ENCODE measurements at places on chromosomes 1 and 21. TPM values are rescaled to one million over a fixed set of nuclear protein-coding genes. Genes with fewer than 3 reads are reported as not detected.

The CD101 gene
- total RNA-seq = 0.12 TPM

- no peak for DNase-seq
Measured at GRCh38 chr21:17542371-17543011, 29.6 kb downstream of the CXADR start.

The MSH4 gene
- 0.22 TPM for total RNA-seq

DNA sequence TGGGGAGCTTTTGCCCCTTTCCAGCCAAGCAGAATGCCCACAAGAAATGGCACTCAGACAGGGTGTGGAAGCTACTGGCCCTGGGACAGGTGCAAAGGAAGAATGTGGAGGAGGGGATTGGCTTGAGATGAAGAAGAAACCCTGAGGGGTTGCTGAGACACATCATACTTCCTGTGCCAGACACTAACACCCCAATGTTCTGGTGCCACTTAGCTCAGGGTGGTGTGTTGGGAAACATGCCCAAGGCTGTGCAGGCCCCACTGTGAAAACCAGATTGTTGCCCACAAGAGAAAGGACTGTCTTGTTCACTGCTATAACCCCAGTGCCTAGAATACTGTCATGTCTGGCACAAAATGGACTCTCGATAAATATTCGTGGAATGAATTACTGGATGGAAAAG lies 9.9 kb upstream of the PAQR6 start:
- DNase-seq = no peak

The PRAMEF11 gene
- total RNA-seq = not detected

DNA sequence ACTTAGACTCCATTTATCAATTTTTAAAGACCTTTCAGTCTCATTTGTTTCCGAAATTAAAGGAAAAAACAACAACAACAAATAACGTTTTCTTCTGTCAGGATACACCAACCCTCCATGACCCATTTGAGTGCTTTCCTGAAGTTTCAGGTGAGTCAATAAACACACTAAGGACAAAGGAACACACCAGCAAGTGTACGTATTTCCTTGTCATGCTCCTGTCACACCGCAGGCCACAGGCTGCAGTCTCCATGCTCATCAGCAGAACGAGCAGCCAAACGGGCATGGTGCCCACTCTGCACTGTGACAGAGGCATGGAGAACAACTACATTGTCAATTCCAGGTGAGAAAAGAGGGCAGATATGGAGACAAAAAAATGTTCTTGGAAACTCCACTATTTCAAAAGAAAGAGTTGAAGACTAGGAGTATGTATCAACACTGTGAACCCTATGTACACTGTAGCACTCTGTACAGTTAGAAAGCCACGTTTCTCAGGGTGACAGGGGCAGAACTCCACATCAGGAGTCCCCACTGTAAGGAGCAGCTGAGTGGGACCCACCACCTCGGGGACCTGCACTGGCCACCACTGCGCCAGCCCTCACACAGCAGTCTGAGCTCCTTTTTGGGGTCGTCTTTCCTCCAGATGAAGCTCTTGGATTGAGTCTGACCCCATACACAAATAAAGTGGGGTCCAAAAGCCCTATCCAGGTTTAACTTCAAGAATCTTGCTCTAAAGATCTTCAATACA lies 2.6 kb downstream of the PTTG1IP start:
- no peak for DNase-seq

GRCh38 chr1:30751830-30752650 lies 5.5 kb downstream of the LAPTM5 start:
- DNase-seq = no peak

The LRRN2 gene
- not detected for total RNA-seq

The INAVA gene
- total RNA-seq = not detected

DNA sequence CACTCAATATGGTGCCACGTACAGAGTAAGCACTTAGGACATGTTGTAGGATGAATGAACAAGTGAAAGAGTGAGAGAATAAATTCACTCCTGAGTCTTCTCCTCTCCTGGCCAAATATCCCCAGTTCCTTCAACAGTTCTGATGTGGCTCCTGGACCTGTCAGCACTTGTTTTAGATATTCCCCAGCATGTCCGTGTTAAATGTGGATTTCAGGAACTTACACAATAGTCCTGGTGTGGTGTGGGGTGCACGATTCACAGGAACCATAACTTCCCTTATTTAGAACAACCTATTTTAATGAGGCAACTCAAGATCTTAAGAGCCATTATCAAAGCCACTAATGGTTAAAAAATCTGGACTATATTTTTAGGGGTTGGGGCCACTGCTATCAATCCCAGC lies 39.0 kb upstream of the MYSM1 start:
- DNase-seq = no peak

The KPRP gene
- not detected for total RNA-seq

GRCh38 chr1:173191011-173191705 lies 16.0 kb downstream of the TNFSF4 start:
- DNase-seq = no peak

DNA sequence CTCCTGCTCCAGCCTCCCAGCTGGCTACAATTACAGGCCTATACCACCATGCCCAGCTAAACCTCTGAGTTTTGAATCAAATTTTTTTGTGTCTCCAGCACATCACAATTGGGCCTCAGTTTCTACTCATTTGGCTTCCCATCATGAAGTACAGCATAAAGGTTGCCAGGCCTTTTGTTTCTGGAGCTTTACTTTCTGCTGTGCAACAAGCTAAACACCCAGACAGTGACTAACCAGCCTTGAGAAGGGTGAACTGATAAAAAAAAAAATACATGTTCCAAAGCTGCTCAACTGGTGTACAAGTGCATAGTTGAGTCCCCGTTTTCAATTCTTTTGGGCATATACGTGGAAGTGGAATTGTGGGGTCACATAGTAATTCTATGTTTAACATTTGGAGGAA lies 25.1 kb downstream of the TIAM1 start:
- DNase-seq = no peak

The FCRL1 gene
- 0.74 TPM for total RNA-seq

The AKR7A3 gene
- 0.52 TPM for total RNA-seq

DNA sequence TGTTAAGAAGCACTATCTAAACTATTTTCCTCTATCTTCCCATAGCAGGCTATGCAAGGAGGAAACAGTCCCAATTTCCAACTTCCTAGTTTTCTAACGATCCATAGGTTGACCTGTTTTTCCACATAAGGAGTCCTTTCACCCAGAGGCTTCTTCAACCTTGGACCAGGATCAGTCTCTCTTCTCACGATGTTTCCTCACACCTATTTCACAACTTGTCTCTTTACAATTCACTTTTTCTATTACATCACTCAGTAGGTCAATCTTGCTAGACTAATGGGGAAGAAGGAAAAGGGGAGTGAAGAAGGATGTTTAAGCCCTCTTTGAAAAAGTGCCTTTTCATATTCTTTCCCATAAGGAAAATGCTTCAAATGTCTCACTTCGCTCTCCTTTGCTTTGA lies 15.9 kb downstream of the PALMD start:
- no peak for DNase-seq

The RHD gene
- not detected for total RNA-seq

- DNase-seq = no peak
Measured at GRCh38 chr21:40636026-40636425, 210.9 kb downstream of the DSCAM start.

- peak; percentile 63 for DNase-seq
Measured at GRCh38 chr21:14523234-14523633, 22.9 kb downstream of the SAMSN1 start.

DNA sequence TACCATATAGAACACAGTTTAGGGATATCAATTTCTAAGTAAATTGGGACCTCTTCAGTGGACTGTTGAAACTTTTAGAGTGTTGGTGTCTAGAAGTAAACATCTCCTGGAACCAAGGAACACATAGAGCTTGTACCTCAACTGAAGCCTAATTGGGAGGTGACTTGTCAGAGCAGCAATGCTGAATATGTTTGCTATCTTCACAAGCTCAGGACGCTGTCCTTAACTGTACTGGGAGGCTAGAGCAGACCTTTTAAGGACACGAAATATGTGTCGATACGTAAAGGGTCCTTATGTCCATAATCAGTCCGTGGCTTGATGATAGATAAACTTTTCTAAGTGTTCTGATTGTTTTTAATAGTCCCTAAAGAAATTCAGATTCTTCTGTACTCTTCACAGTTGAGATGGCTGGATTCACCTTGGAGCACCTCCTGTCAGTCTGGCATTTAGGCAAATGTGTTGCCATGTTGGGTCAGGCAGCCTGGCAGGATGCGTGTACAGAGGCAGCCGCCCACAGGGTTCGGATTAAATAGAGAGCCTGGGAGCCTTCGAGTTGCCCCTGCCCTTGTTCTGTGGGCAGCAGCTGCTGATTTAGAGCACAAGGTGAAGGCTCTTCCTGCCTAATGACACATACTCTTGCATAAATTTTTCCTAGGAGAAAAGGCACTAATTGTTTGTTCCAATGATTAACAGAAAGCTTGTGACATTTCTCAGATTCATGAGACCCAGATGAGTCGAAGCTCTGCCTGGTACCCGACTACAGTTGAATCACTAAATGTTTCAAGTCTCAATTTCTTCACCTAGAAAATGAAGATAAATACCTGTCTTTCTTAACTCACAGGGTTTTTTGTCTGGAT lies 3.6 kb downstream of the ACTN2 start:
- no peak for DNase-seq

DNA sequence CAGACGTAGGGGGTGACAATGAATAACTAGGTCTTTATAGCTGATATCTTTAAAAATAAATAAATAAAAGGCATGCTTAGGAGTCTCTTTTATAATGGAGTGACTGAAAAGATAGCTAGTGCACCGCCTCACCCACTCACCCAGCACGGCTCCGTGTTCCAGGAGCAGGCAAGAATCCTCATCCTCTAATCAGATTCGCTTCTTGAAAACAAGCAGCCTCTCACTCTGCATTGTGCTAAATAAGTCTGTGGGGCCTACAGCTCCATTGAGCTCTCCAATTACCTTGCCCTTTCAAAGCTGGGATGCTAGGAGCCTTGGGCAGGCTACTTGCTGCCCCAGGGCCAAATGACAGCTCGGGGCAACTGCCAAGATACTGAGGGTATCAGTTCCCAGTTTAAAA lies 91.5 kb downstream of the TIAM1 start:
- DNase-seq = no peak

- no peak for DNase-seq
Measured at GRCh38 chr1:184283999-184284398, 102.8 kb upstream of the C1orf21 start.

DNA sequence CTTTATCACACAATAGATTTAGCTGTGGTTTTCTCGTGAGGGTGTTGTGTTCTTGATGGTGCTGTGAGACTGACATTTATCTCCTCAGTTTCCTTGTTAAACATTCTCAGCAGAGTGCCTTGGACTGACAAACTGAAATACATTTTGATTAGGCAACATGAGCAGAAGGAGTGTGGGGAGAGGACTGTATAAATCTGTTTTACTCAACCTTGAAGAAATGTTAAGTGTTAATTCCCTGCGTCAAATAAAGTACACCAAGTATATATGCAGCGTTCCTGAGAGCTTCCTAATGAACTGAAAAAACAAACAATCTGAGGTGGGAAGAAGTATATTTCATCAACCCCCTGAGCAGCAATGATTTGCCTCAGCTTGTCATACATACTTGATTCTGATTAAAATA lies 540.3 kb upstream of the B3GALT2 start:
- no peak for DNase-seq

- no peak for DNase-seq
Measured at GRCh38 chr1:158020886-158021620, 27.6 kb downstream of the KIRREL1 start.

DNA sequence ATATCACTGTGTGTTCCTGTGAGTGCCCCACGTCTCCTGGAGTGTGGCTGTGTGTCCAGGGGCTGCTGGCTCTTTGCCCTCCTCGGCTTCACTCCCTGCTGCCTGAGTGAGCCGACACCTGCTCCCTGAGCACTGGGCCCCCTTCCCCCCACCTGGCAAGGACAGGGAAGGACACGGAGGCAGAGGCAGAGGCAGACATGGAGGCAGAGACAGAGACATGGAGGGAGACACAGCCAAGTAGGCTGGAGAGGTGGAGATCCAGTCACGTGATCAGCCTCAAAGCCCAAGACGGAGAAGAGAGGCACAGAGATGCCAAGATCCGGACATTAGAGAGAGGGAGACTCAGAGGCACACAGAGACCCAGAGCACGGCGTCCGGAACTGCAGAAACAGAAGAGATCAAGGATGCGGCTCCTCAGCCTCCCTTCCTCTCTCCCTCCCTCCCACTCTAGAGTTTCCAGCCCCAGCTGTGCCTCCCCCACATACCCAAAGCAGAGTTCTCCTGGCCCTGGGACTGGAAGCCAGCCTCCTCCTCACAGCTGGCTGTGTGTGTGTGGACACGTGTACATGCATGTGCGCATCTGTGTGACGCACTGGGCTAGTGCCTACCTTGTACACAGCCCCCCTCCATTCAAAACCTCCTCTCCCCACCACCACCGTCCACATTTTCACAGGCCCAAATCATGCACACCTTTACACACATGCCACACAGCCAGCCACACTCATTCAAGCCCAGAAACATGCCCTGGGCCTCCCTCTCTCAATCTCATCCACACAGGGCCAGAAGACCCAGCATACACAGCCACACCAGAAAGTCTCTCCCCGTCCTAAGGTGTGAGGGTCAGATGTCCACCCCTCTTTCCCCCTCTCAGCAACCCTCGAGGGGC lies 39.1 kb upstream of the WASF2 start:
- DNase-seq = no peak

The UQCRH gene
- total RNA-seq = 457 TPM

The KIAA0040 gene
- 27.6 TPM for total RNA-seq

DNA sequence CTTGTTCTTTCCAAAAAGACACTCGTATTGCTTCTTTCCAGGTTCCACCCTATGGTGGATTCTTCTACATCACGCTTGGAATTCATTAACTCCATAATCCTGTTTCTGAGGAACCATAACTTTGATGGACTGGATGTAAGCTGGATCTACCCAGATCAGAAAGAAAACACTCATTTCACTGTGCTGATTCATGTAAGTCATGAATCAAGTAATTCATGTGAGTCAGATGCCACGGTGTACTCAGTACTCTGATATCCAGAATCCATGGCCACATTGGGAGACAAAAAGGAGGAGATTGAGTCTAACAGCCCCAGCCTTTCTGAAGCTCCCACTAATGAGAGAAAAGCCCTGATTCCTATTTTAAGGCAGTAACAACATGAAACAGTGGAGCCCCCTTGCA lies 7.4 kb downstream of the CHI3L2 start:
- no peak for DNase-seq

- no peak for DNase-seq
Measured at GRCh38 chr1:159835356-159835755, 8.7 kb downstream of the SLAMF8 start.

GRCh38 chr1:209107535-209107934 lies 476.0 kb upstream of the CAMK1G start:
- no peak for DNase-seq
